ENCODE measurements at places on chromosomes 13 and 19.

DNA sequence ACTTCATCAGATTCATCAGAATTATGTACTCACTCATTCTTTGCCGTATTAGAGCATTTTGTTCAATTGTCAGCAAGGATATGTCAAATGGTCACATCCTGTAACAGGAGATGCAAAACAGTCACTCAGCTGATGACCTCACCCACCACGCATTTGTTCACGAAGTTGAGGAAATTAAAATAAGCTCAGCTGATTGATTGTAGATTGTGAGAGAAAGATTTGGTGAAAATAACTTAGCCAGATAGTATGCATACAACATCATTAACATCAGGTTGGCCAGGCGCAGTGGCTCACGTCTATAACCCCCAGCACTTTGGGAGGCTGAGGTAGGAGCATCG lies 22.6 kb upstream of the CDC16 start:
- DNase-seq: peak; percentile 27

DNA sequence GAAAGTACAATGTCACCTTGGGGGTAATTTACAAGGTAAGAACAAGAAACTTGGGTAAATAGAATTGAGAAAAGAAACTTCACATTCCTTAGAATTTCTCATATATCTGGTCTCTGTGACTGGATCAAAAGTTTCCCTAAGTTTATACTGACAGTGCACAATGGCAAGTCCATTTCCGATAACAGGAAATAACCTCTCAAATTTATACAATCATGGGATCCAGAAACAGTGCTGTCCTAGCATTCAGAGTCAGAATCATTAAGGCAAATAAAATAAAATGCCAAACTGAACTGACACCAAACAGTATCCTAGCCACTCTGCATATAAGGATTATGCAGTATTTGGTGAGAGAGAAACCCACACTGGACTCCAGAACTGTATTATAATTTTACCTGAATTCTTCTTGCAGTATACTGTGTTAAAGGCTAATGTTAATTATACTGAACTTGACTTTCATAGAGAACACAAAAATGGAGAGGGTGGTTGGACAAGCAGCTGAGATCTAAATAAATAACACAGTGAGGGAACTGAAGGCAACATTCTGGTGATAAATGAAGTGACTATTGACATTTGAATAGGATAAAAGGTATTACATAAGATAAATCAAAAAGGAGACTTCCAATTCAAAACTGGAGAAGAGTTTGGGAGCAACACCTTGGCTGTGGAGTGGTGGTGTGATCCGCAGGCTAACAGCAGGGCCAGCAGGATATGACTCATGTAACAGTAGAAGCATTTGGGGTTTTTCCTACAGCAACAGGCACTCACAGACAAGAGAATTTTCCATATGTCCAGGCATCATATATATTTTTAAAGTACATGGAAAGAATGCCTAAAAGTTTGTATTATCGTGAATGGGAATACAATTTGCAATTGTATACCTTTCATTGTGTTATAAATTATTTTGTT lies 932.5 kb upstream of the MIR17HG start:
- DNase-seq: peak; percentile 71

GRCh38 chr13:73572824-73573223 lies 514.0 kb downstream of the KLF5 start:
- no peak for DNase-seq

- DNase-seq: no peak
These were observed 19.0 kb downstream of the CCDC8 start for GRCh38 chr19:46394402-46394797.

- DNase-seq: no peak
These were observed 20.9 kb upstream of the IGSF23 start for GRCh38 chr19:44592451-44592890.

DNA sequence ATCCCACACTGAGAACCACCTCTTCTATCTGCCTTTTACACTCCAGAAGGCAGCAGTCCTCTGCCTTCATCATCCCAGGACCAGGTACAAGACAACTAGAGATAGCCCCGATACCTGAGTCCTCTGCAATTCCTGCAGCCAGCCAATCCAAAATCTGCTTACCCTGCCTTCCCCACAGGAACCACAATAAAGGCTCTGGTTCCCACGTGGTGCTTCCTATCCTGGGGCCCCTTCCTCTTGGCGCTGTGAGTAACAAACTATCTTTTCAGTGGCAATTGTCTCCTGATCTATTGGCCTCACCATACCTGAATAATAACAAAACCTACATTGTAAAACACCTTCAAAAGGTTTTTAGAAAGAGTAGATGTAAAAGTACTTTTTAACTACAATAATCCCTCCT lies 63.1 kb downstream of the ZDHHC20 start:
- DNase-seq: no peak

DNA sequence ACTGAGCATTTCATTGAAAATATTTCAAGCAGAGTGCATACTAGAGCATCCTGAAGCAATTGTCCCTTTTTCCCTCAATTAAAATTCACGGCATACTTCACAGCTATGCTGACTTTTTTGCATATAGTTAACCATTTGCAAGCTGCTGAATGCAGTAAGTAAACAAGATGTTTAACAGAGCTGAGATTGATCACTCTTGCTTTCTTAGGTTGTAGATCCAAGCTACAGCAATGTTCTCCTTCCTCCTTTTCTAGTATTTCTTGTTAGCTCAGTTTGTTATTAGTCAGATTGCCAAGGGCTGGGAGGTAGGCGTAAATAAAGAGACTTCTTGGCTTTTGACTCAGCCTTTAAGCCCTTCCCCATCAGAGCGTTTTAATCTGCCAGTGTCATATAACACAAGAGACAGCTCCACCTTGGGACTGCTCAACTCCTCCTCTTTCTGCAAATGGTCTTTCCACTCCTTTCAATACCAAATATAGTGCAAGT lies at the start of gene SLITRK6:
TSS of gene SLITRK6 (minus strand) at position 323 of the 486 bp plus-strand sequence. CDS start 2,911 bp downstream, outside the sequence.
- DNase-seq: peak; percentile 46

GRCh38 chr19:39737891-39738290 lies at the start of gene CLC:
Gene CLC, minus strand, starts transcription at chr19:39738029. Its CDS starts 77 bp downstream, at chr19:39737952.
- no peak for DNase-seq

DNA sequence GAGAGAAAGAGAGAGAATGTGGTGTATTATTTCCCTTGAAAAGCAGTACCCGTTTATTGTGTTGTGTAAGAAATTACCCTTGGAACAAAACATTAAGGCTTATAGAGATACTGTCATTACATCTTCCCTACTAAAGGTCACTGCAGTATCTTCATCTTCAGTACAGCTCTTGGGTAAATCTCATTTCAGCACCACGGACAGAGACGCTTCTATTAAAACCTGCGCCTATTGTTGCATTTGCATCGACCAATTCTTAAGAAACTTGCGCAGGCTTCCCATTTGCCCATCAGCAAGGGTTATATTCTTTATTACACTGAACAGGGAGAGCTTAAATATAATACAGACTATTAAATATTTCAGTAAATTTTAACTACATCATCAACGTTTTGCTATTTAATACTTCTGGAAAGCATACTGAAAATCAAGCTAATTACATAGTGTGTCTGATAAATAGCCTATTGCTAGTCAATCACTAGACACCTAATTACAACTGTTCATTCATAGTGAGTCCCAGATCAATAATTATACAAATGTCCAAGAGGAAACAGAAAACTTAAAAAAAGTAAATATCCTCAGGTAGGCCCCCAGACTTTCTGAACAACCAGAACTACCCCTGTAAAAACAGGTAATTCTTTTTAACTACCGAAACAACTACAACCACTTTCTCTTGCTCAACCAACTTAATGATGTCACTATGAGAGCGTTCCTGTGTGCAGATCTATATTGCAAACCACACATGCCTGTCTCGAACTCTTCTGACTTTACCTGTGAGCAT lies 350.6 kb downstream of the LIG4 start:
- DNase-seq: no peak

DNA sequence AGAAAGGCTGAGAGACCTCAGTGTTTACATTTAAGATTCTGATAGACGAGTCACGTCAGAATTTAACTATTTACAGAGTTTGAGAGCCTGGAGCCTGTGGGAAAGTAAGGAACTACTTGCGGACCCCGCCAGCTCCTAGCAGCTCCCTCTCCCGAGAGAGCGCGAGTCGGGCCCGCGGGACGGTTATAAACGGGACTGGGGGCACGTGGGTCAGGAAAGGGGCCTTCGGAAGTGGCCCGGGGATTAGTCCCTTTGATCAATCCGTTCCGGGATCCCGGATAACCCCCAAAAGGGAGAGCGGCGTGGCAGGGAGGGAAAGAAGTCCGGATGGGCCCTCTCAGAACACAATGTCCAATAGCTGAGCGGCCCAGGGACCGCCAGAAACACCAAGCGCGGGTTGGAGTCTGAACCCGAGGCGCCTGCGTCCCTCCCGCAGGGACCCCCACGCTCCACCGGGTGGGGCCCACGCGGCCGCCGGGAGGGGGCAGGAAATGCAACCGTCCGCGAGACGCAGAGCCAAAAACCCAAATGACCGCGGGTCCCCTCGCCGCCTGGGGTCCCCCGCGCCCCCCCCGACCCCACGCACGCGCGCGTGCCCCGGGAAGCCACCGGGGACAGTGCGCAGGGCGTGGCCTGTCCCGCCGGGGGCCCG lies 3.6 kb downstream of the ZIC5 start:
- DNase-seq: no peak

GRCh38 chr19:54888239-54888638 lies 14.2 kb downstream of the FCAR start:
- no peak for DNase-seq

- no peak for DNase-seq
These were observed 8.5 kb upstream of the C1QTNF9B start for GRCh38 chr13:23905766-23906165.

DNA sequence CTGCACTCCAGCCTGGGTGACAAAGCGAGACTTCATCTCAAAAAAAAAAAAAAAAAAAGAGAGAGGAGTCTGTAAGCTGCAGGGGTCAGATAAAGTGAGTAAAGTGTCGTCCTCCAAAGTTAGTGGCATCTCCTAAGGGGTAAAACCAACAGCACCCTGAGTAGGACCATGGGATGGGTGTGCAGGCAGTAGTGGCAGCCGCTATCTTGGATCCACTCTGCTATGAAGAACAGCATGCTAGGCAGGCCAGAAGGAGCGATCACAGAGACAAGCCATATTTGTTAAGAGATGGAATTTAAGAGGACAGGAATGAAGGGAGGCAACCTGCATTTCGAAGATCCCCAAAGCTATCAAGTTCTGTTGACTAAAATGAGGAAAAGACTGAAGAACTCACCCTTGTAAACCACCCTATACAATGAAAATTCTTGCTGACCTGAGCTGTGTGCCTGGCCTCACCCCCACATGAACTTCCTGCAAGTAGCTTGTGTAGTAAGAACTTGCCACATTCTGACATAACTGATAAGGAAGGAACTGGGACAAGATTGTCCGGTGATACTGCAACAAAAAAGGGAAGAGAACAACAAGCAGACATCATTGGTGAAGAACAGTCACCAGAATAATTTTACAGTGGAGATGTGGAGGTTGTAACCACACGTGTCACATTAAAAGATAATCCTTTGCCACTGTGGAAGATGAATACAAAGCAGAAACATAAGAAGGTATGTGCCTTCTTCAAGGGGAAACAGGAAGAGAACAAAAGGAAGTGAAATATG lies 16.2 kb downstream of the DPY19L3 start:
- DNase-seq: no peak

- peak; percentile 10 for DNase-seq
These were observed 77.2 kb downstream of the DACH1 start for GRCh38 chr13:71789693-71790329.

GRCh38 chr19:16825312-16826052 lies 3.7 kb upstream of the SIN3B start:
- no peak for DNase-seq

DNA sequence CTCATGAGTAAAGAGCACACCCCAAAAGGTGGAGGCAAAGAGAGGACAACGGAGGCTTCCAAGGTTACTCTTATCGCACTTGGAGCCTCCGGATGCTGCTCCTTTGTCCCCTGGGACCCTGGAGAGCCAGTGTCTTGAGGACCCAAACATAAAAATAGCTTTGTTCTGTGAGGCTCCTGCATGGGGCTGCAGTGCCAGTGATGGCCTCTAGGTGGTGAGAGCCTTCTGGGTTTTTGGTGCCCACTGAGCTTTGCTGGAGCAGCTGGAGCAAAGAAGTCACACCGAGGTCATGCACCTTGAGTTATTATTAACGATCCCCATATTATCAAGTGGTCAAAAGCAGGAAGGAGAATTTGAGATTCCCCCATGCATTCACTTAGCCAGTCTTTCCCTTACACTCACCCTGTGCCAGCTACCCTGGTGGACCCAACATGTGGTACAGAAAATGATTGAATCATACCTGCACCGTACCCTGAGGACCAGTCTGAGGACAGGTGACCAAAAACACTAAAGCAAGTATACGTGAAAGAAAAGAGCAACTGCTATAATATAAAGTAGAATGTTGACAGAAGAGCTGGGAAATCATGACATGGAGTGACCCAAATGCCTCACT lies 41.5 kb downstream of the ZNF682 start:
- no peak for DNase-seq

GRCh38 chr19:7159105-7159933 lies 89.8 kb downstream of the ZNF557 start:
- peak; percentile 36 for DNase-seq

- no peak for DNase-seq
These were observed 36.4 kb downstream of the ZNF257 start for GRCh38 chr19:22088541-22089144.

DNA sequence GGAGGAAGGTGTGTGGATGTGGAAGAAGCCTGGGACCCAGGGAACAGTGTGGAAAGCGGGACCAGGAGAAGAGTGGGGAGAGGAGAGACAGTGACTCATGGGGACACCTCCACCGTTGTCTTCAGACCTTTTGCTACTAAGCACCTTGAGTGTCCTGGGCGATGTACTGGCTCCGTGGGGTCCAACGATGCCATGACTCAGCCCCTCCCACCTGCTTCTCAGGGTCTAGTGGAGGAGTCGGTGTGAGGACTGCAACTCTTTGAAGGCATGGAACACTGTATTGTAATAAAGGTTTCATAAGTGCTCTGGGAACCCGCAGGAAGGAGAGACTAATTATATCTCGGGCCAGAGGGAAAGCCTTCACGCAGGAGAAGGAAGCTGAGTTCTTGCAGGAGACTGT lies 166.9 kb upstream of the KL start:
- DNase-seq: no peak

- no peak for DNase-seq
These were observed at the start of gene USF2 for GRCh38 chr19:35268536-35269437. Gene USF2, plus strand, starts transcription at chr19:35268962. Its CDS starts 140 bp downstream, at chr19:35269102.

GRCh38 chr19:39196320-39196719 lies 444 bp upstream of the NCCRP1 start:
- DNase-seq: no peak

DNA sequence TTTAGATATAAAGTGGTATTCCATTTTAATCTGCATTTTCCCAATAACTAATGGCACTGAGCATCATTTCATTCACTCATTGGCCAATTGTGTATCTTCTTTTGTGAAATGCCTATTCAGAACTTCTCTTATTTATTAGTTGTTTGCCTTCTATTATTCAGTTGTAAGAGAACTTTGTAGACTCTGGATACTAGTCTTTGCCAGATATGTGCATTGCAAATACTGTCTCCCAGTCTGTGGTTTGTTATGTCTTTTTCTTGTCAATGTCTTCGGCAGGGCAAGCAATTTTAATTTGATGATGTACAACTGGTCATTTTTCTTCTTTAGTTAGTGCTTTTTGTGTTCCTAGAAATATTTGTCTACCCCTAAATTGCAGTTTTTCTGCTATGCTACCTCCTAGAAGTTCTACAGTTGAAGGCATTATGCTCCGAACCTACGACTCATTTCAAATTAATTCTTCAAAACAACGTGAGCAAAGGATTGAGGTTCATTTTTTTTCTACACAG lies 115.9 kb downstream of the TSHZ3 start:
- DNase-seq: no peak

Data from non-pigmented ciliary epithelial cell (primary cell).